ENCODE measurements at places on chromosomes 2 and 18.

GRCh38 chr18:58535340-58536201 is 93.3 kb downstream of the ALPK2 start:
- no peak for DNase-seq

DNA sequence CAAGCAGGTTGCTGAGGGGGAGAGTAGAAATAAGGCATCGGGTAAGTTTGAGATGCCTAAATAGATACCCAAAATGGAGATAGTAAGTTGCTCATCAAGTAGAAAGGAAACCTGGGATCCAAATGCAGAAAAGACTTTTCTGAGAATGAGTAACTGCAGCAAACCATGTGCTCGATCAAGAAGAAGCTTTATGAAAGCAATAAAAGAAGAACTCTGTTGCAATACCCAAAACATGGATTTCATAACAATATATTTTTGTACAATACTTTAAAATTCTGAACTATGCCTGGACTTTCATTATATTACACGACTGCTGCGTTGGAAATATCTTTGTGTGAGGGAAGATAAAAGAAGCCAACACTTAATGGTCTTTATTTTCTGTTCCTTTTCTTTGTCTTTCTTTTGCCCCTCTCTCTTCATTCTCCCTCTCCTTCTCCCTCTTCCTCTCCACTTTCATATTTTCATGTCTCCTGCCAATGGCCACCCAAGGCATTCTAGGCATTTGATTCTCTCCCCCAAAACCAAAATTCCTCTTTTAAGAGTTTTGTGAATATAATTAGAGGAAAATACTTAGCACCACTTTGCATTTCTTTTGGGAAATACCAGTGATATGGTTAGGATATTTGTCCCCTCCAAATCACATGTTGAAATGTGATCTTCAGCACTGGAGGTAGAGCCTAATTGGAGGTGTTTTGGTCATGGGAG is 257.6 kb downstream of the MREG start:
- no peak for DNase-seq

- DNase-seq = peak; percentile 39
Measured at GRCh38 chr2:54895730-54896129, 154.5 kb downstream of the RTN4 start.

DNA sequence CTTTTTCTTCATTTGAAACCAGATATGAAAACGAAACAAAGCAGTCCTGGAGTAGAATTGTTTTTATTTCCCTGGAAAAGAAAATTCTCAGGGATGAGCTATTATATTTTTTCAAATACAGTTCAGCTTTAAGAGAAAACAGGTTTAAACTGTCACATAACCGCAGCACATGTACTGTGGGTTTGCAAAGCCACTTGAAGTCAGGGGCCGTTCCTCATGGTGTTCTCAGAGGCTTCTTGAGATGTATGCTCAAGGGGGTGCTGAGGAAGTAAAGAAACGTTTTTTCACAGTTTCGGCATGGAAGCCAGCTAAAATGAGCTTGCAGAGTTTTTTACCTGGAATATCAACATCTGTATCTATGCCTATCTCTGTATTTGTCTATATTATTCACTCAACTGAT is 225.3 kb downstream of the MC4R start:
- no peak for DNase-seq

DNA sequence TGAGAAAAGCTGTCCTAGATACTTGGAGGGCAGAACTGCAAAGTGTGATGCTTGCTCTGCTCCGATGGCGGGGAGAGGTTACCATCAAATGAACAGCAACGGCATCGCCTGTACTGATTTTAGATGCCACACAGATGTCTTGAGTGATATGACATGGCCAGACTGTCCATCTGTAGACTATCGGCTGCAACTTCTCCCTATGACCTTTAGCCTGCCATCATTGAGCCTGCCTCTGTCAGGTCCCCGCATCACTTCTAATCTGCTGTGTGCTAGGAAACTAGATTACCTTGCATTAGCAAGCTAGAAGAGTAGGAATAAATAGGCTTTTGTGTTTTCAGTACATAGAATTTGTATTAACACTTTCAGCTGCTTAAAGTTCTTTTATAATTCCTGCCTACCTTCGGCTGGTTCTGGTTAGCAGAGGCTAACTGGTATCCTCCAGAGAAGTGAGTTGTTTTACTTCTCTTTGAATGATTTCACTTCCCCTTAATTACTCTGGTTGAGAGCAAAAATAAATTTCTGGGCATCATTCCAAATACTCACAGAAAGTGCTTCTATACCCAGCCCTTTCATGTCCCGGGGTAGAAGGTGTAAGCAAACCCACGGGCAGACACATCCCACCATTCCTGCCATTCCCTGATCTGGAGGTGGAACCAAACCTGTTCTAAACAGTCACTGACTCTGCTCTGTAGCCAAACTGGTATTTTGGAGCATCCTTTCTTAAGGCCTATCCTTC is 24.0 kb downstream of the GAREM2 start:
- DNase-seq = no peak

DNA sequence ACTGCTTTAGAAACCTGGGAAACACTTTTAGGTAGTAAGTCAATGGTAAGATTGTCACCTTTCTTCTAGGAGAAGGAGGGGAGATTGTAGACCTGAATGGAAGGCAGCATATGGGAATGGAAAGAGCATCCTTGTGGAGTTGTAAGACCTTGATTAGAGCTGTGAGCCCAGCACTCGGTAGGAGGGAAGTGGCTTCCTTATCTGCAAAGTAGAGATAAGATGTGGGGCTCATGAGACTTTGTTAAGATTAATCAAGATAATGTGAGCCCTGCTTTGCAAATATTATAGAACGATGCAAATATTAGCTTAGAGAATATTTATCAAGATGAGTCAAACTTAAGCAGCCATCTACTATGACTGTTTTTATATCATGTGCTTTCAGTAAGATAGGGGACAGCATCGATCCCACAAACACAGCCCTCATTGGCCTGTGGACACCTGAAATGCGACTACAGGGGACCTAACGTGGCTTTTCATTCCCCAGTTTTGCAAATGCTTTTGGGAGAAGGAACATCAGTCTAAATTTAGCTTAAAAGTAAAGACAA is 243.7 kb downstream of the LTBP1 start:
- DNase-seq = no peak

DNA sequence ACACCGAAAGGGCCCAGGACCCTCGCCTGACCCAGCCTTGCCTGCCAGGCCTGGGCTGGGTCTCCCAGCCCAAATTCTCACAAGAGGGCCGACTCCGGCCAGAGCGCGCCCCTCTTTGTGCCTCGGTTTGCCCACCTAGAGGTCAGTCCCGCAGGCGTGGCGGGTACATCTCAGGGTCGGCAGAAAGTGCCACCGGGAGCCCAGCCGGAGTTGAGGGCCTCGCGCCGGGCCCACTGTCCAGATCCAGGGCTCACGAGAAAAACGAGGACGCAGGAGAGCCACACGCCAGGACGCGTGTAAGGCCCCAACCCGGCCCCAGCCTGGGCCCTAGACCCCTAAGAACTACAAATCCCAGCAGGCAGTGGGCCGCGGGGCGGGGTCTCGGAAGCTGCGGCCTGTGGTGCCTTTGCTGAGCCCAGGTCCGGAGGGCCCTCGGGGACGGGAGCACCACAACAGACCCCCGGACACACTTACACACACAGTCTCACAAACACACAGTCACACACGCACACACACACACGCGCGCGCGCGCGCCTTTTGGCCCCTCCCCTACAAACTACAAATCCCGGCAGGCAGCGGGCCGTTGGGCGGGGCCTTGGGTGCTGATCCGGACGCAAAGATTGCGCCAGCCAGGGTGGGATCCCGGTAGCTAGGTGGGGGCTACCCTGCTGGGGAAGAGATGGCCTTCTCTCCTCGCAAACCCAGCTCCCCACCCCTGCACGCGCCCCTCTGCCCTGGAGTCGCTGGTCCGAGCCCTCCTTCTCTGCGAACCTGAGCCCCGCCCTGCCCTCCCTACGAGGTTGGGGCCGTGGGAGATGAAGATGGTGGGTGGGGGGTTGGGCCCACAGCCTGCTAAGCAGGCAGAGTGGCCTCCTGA is at the start of gene SH2D6:
Gene SH2D6, plus strand, starts transcription at position 583 of the 877 bp plus-strand sequence. CDS start 10,752 bp downstream, outside the sequence.
- DNase-seq = peak; percentile 74

DNA sequence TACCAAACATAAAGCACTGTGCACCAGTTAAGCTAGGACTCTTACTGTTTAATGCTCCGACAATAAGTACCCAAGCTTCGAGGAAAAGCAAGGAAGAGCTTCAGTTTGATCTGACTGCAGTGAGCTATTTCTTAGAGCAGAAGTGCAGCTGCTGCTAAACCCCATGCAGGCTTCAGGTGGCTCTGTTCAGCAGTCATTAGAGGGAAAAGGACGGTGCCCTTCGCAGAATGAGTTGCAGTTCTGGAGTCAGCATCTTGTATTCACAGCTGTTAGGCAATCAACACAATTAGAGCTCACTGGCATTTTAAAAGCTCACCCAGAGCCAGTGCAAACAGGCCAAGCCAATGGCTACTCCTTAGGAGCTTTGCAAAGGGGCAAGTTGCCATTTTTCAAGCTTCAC is 1.5 kb upstream of the CERKL start:
- DNase-seq = no peak

DNA sequence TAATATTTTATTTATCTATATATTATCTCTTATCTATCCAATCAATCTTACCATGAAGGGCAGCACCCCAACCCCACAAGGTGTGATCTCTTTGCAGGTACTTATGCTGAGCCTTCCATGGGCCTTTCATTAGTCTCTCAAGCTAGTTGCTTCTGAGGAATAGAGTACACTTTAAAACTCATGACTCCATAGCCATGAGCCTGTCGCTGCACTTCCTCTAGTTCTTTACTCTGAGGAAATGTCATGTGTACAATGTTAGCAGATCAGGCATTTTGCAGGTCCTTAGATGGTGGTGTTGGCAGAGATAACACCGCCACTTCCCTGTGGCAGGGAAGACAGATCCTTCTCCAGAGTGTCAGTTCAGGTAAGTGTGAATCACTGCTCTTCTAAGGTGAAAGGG is 29.5 kb upstream of the STAT4 start:
- no peak for DNase-seq
